ENCODE measurements at places on chromosomes 3 and 15.

- no peak for DNase-seq
Observed at GRCh38 chr3:52053307-52054304, 2.8 kb downstream of the DUSP7 start.

DNA sequence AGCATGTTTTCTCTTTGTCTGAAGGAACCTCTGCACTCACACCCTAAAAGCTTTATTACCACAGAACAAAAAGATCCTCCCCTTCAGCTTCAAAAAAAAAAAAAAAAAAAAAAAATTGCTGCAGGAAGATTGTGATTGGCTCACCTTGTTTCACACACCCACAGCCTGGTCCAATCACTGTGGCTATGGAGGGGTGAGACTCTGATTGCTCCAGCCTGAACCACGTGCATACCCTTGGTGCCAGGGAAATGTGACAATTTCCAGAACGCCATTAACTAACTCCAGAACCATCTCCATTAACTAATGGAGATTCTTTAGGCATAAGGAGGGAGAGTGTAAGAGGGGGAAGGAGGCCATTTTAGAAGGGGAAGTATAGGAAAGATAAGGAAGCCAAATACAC, 106.5 kb upstream of the CRBN start:
- DNase-seq = no peak

DNA sequence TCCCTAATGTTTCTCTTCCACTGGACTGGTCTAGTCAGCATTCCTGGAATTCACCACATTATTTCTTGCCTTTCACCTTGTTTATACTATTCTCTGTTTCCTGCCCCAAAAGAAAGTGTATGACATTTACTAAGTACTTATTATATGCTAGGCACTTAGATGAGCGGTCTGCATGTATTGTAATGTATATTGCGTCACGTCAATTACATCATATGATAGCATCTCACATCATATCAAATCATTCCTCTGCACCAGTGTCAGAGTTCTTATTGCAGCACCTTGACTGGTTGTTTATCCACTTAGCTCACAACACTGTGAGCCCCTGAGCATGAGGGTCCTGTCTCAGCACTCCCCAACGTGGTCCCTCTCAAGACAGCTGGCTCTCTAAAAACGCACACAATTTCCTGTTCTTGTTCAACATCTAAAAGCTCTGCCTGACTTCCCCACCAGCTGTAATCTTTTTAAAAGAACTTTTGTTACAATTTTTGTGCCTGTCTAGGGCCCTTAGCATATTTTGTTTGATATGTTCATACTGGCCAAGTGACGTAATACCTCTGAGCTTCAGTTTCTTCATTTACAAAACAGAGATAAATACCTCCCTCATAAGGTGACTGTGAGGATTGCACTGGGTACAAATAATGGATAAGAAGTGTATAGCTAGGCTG, 58.8 kb downstream of the ARHGAP31 start:
- no peak for DNase-seq

- DNase-seq = no peak
Observed at GRCh38 chr3:184143327-184143726, 8.2 kb downstream of the EIF2B5 start.

DNA sequence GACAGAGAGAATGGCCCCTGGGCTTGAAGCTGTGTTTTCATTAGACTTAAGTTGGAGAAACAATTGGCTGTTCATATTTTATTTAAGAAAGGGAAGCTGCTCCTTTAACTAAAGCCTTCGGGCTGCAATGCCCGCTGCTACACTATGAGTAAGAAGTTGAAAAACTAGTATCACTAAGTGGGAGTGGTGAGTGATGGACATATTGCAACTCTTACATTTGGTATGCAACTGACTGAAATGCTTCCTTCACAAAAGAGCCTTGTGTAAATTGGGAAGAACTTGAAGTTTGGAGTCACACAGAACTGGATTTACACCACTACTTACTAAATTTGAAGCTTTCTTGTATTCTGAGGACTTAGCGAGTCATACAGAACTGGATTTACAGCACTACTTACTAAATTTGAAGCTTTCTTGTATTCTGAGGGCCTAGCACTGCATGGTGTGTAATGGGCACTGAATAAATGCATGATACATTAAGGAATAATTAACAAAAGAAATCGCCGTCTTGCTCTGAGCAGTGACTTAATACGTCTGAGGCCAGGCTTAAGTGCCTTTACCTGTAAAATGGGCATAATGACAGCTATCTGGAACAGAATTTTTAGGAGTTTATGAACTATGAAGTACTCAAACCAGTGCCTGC, 149.5 kb downstream of the RYR3 start:
- no peak for DNase-seq

GRCh38 chr3:103052236-103052830, 617.5 kb downstream of the ZPLD1 start:
- DNase-seq = no peak

- DNase-seq = no peak
Observed at GRCh38 chr3:176896640-176897039, 300.6 kb downstream of the TBL1XR1 start.

DNA sequence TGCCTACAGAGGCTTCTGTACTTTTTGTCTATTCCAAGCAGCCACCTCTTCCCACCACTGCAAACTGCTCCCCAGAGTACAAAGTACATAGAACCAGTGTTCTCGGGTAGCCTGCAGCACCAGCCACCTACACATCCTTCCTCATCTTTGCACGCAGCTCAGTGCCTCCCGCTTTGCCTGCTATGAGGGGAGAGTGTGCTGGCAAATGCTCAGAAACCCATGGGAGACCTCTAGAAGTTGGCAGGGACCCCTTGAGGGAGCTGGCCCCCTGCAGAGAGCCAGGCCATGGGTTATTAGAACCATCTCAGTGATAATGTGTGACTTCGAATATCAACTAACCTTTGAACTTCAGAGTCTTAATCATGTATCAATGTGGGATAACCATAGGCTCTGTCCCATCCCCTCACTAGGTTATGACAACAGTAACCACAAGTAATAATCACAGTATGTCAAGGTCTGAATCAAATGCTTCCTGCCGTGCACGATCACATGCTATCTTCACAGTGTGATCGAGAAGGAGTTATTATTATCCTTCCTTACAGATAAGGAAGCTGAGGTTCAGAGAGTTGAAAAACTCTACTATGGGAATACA, 22.8 kb upstream of the SMAD3 start:
- DNase-seq = no peak

- DNase-seq = no peak
Observed at GRCh38 chr3:98612996-98613517, 19.6 kb upstream of the CPOX start.

- no peak for DNase-seq
Observed at GRCh38 chr3:136835089-136835812, 16.3 kb downstream of the SLC35G2 start.

- DNase-seq = no peak
Observed at GRCh38 chr15:58484791-58485600, 53.2 kb downstream of the LIPC start.

- no peak for DNase-seq
Observed at GRCh38 chr3:127789051-127789450, 33.3 kb downstream of the MGLL start.
